AG10803 (cell line): ENCODE measurements at places on chromosomes 16 and 17.
A peak's percentile ranks its signal among the peaks of the same experiment; 100 is the strongest.

GRCh38 chr17:29772981-29773380 is 150.3 kb upstream of the CORO6 start:
- no peak for DNase-seq

DNA sequence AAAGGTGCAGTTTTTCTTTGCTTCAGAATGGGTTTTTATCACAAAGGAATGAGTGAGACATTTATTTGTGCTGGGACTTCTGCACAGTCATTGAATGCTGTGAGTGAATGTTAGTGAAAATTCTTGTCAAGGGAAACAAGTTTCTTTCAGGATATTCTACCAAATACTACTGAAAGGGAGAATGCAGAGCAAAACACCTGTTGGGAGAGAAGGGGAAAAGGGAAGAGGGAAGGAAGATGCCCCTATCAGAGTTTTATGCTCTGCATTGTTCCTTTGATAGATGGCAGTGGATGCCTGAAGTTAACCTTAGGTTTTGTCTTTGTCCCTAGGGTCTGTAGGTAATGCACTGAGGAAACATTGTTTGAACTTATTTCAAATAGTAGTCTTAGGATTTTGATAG is 3.1 kb downstream of the GGNBP2 start:
- no peak for DNase-seq

DNA sequence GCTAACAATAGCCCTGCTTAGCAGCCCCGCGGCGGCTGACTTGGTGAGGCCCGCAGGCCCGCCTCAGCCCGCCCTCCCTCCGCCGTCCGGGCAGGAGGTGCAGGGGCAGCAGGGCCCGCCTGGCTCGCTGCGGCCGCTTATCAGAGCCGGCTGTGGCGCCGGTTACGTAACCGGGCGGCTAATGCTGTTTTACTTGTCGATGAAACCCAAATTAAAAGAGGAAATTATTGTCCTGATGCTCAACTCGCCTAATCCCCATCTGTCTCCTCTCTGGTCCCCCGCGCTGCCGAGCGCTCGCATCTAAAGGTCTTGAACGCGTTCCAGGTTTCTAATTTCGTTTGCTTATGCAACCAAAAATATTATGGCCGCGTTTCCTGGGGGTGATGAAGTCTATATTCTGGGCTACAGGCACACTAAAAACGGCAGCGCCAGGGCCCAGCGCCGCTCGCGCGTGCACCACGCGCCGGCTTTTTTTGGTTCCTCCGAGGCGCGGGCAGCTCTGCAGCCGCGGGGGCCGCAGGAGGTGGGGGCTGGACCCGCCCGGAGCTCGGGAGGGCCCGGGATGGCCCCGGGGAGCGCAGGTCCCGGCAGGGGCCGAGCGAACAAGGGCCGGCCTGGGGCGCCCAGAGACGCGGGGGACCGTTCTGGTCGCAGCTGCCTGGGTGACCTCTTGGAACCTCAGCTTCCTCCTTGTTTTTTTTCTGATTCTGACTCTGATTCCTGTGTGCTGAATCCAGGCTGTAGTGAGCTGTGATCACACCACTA is 65.2 kb upstream of the TOB1 start:
- peak; percentile 84 for DNase-seq

DNA sequence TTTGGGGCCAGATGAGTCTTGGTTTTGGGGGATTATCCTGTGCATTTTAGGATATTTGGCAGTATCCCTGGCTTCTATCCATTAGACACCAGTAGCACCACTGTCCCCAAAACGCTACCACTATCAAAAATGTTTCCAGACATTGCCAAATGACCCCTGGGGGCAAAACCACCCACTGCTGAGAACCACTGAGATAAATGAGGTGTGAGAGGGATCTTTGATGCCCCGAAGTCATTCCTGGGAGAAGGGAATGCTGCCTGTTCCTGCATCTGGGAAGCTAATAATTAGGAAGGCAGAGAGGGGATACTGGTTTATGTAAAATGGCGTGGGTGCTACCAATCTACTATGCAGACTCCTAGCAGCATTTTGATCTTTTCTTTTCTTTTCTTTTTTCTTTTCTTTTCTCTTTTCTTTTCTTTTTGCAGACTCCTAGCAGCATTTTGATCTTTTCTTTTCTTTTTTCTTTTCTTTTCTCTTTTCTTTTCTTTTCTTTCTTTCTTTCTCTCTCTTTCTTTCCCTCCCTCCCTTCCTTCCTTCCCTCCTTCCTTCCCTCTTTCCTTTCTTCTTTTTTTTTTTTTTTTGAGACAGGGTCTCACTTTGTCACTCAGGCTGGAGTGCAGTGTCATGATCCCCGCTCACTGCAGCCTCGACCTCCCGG is 8.8 kb upstream of the MT3 start:
- no peak for DNase-seq

GRCh38 chr17:50609380-50610074 is 25.2 kb upstream of the ABCC3 start:
- no peak for DNase-seq

- DNase-seq: peak; percentile 19
These were observed 94.7 kb upstream of the TNRC6C start for GRCh38 chr17:77863814-77864161.

- peak; percentile 86 for DNase-seq
These were observed 58.6 kb upstream of the TNRC6A start for GRCh38 chr16:24670623-24671454.

GRCh38 chr17:9936095-9936494 is 31.0 kb upstream of the RCVRN start:
- DNase-seq: no peak

- DNase-seq: no peak
These were observed 79.2 kb downstream of the CDH11 start for GRCh38 chr16:65042438-65043365.

DNA sequence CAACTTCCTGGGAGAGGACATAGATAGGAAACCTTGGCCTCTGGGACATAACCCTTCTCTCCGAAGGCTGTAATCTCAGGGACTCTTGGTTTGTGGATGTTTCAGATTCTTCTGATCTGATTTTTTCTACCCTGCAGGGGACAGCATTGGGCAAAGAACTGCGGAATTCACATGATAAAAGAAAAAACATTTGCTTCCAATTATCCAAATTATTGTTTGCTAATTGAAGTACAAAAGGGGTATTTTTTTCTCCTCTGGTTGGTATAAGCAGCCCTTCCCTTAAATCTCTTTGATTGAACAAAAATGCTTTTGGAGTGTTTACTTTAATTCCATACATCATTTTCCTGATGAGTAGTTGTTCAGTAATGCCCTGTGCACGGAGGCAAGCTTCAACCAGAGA is 251.7 kb upstream of the IRX3 start:
- peak; percentile 20 for DNase-seq

DNA sequence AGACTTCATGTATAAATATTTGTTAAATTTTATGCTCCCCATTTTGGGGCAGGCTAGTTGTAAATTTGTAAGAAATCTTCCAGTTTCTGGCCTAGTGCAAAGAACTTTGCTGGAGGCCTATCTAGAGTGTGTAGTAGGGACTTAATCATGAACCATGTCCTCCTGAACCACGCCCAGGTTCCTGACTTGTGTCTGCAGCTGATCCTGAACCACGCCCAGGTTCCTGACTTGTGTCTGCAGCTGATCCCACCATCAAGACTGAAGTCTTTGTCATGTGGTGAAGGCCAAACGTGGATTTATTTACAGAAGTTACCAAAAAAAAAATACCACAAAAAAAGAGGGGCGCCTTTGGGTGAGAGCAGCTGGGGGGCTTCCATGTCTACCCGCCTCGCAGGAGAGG is 33.1 kb downstream of the LMF1 start:
- no peak for DNase-seq

DNA sequence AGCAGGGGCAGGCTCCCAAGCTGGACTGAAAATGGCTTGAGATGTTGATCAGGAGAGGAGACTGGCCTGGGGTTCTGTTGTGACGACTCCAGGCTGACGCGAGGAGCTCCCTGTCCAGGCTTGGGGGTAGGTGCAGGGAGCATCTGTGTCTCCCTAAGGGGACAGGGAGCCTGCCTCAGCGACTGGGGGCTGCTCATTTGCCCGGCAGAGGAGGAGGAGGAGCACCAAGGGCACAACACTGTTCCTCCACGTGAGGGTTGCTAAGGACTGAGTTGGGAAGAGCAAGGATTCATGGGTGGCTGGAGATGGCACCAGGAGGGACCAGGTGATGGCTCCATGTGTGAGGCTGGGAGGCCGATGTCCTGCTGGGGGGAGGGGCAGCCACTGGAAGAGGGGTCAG is 53.3 kb downstream of the USP22 start:
- no peak for DNase-seq

DNA sequence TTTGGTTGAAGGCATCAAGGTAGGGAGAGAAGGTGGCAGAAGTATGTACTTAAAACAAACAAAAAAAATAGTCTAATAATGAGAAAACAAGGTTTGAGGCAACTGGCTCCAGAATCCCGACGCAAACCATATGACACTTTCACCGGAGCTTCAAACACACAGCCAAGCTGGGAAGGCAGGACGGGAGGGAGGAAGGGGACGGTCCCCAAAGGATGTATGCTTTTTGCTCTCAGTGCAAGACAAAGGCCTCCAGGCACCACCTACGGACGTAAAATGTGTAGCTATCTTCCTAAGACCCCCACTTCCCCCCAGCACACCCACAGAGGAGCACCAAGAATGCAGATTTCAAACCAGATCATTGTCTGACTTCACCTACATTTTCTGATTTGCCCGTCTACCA is 102.3 kb downstream of the ZFHX3 start:
- no peak for DNase-seq

GRCh38 chr17:29357821-29358232 is 32.3 kb upstream of the TAOK1 start:
- DNase-seq: no peak

DNA sequence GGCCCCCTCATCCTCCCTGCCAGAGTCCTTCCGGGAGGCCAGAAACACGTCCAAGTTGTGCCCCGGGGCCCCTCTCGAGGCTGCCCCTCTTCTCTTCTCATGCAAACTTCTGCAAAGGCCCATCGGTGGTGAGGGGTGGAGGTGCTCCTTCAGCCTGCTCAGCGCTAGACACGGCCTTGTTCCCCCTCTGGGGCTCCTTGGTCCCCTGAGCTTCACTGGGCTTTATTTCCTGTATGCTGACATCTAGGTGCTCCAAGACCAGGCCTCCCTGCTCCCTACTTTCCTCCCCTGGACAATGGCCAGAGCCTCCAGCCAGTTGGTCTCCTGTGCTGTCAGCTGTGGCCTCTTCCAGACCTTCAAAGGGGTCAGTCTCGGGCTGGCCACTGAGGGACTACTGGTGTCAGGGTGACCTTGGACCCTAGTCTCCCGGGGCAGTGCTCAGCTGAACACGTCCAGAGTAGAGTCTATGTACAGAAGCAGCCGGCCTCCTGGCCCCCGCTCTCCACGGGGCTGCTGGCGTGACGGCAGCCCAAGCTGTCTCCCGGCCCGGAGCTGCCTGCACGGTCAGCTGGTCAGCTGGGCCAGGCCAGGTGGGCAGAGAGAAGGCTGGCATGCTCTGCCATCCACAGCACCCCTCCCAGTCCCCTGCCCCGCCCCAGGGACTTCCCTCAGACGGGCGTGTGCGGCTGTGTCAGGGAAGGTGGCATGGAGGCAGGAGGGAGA is 1.7 kb upstream of the PRR35 start:
- DNase-seq: no peak

DNA sequence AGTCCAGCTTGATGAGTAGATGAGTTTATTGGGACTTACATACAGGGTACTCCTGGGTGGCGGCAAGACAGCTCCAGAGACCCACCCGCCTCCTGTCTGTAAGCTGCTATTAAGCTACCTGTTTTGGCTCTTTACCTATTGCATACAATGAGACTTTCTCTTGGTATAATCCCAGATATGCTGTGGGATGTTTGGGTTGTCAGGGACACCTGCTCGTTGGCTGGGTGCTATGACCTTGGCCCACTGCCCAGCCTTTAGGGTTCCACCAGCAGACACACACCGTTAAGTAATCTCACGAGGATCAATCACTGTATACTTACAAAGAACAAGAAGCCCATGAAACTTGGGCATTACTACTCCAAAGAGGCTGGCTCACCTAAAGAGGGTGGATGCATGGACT is 116.4 kb downstream of the NPIPB5 start:
- DNase-seq: no peak

- DNase-seq: peak; percentile 59
These were observed 8.1 kb upstream of the ABCA5 start for GRCh38 chr17:69335058-69335457.

GRCh38 chr16:4578961-4579530 is 22.9 kb downstream of the C16orf96 start:
- DNase-seq: no peak

- no peak for DNase-seq
These were observed 119.4 kb downstream of the OR1D5 start for GRCh38 chr17:2943981-2944380.

DNA sequence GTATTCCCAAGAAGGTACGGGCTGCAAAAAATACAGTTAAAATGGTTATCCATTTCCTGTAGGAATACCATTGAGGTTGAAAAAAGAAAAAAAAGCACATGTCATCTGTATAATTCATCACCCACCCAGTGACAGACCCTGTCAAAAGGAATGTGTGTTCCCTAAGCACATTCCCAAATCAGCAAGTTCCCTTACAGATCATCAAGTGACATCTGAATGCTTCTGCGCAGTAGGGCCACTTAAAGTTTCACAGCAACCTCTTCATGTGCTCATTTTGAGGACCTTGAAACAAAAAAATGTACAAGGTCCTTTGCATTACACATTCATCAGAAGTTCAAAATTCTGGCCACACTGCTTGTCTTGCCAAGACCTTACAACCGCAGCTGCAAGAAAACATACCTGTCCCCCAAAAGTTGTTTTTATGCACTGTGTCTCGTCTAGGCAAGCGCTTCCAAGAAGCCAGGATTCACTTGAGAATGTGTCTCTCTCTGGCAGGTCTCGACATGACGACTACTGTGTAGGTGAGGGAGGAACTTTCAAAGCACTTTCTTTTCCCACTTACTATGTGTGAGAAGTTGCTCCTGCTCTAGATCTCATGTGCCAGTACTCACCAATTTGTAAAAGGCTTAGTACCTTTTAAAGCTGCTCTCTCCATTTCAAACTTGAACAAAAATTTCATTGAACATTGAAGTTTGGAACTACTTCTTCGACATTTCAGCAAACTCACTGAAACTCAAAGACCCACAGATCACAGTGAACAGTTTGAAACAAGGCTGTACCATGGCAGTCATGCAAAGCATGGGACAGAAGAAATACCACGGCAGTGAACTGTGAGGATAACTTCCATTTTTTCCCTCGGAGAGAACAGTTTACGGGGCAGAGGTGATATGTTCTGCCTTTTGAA is 4.3 kb upstream of the POLG2 start:
- DNase-seq: no peak

DNA sequence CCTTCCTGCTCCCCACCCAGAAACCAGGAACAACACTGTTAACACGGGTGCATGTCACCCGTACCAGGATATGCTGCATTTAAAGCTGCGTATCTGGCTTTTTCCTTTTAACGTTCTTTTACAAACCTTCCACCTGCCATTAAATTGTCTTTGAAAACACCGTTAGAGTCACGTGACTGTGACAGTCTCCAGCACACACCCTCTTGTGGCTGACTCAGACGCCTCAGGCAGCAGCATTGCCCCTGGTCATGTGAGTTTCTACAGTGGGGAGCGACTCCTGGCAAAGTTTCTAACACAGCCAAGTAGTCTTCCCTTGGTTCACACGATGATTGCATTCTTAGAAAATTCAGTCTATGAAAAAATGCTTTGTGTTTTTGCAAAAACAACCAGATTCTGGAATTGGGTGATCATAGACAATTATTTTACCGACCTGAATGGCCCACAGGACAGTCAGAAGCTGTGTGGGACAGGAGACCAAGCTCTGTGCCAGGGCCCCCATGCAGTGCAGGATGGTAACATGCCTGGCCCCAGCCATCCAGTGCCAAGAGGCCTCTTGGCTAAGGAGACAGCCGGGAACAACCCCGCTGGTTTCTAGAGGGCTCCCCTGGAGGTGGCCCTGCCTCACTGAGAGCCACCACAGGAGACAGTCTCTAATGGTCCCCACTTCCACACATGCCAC is 199.1 kb downstream of the KATNIP start:
- peak; percentile 88 for DNase-seq

- no peak for DNase-seq
These were observed 4.9 kb downstream of the CSF3 start for GRCh38 chr17:40020146-40020545.
